ENCODE measurements at places on chromosomes 11 and 22.

DNA sequence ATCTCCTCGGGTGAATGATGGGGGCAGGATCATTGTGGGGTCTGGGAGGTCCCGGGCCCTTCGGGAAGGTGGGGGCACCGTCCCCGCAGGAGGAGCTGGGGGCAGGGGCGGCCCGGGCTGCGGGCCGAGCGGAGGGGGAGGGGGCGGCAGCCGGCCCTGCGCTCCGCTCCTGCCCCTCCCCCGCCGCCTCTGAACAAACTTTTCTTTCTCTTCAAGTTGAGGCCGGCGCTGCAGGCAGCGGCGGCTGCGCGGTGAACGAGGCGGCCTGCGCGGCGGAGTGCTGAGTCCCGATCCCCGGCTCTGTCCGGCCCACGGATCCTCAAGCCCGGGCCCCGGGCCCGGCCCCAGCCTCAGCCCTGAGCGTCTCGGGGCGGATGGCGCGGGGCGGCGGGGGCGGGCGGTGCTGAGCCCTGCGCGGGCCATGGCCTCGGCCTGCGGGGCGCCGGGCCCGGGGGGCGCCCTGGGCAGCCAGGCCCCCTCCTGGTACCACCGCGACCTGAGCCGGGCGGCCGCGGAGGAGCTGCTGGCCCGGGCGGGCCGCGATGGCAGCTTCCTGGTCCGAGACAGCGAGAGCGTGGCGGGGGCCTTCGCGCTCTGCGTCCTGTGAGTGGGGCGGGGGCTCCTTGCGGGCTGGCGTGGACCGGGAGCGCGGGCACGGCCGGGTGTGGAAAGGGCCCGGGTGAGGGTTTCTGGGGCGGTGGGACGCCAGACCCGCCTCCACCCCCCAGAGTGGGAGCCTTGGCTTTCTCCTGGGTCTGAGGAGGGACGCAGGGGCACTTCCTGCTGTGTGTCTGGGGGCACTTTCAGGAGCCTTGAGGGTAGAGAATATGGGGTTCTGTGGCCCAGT, at the start of gene INPPL1:
Gene INPPL1, plus strand, starts transcription at position 204 of the 847 bp plus-strand sequence. Its CDS starts 218 bp downstream, at position 422.
- DNase-seq: no peak

DNA sequence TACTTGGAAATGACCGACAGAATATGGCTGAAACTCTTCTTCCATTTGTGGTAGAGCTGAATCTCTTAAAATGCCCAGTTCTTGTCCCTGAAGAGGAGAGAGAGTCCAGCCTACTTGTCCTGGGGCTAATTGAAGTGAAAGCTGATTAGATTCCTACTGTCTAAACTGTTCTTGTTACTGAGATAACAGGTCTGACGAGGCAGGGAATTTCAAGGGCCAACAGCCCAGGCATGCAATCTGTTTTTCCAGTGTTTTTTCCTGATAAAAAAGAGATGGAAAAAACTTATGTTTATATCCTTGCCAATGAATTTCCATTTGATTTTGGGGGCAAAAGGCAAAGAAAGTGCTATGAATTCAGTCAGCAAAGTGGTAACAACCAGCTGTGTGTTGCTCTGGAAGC, 195.5 kb downstream of the ETS1 start:
- no peak for DNase-seq

DNA sequence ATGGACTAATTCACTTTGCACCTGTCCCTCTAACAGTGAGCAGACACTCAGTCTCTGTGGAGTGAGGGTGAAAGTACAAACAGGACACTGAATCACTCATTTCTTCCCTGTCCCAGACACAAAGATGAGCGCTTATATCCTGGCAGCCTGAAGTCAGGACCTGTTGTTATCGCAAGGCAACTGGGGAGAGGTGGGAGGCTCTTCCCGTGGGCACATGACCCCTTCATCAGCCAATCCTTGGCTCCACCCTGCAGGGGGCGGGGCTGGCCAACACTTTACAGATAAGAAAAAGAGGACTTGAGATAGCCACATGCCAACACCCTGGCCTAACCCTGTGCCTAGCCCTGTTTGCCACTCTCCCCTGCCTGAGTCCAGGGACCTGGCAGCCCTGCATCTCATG, 29.5 kb upstream of the TESMIN start:
- no peak for DNase-seq

GRCh38 chr22:50398831-50399648, 55.9 kb downstream of the PPP6R2 start:
- no peak for DNase-seq

DNA sequence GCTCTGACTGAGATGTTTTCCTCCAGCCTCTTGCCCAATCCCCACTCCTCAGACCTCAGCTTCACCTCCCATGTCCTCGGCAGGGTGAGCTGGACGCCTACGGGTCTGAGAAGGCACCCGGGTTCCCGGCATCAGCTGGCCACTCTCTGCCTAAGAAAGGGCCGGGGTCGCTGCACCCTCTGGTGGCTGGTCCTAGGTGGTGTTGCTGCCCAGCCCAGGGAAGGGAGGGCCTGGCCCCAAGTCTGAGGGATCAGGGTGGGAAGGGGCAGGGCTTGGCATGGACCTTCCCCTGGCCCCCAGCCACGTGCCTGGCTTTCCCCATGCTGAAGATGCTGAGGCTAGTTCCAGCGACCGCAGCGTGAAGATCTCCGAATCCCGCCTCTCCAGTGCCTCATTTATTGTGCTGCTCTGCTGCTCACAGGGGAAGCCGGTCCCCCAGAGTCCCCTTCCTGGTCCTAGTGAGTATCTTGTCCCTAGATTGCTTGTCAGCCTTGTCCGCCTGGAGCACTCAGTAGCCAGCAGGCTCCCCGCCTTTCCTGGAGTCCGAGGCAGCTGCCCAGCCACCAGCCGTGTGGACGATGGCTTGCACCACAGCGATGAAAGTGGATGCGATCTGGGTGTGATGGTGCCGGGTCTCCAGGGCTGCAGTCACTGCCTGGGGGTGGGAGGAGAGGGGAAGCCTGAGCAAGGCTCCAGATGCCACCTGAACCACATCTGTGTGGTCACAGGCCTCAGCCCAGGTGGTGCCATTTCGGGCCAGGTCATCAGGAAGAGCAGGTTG, 2.9 kb upstream of the GGT5 start:
- DNase-seq: peak; percentile 94

GRCh38 chr22:37354261-37354660, 72.0 kb downstream of the CYTH4 start:
- no peak for DNase-seq

DNA sequence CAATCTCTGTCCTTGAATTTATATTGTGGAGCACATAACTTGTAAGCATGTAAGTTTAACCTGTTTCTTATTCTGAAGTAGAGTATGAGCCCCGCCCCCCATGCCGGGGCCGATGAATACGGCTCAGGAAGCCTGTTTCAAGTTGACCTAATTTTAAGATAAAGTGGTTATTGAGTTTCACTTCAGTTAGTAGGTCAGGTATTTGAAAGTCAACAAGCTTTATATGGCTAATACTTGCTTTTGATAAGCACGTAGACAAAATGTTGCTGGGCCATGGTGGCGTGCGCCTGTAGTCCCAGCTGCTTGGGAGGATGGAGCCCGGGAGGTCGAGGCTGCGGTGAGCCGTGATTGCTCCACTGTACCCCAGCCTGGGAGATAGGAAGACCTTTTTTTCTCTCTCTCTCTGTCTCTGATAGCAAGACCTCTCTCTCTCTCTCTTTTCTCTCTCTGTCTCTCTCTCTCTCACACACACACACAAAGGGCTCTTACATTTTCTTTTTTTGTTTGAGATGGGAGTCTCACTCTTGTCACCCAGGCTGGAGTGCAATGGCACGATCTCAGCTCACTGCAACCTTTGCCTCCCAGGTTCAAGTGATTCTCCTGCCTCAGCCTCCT, 14.4 kb downstream of the YWHAH start:
- no peak for DNase-seq
